Activated T-helper 1 cell treated with Interleukin-2 at 50 U/mL for 16 hours (primary cell): ENCODE measurements at places on chromosomes 5 and 9.

GRCh38 chr9:128625391-128626146, 31.1 kb downstream of the DYNC2I2 start:
- DNase-seq: no peak

DNA sequence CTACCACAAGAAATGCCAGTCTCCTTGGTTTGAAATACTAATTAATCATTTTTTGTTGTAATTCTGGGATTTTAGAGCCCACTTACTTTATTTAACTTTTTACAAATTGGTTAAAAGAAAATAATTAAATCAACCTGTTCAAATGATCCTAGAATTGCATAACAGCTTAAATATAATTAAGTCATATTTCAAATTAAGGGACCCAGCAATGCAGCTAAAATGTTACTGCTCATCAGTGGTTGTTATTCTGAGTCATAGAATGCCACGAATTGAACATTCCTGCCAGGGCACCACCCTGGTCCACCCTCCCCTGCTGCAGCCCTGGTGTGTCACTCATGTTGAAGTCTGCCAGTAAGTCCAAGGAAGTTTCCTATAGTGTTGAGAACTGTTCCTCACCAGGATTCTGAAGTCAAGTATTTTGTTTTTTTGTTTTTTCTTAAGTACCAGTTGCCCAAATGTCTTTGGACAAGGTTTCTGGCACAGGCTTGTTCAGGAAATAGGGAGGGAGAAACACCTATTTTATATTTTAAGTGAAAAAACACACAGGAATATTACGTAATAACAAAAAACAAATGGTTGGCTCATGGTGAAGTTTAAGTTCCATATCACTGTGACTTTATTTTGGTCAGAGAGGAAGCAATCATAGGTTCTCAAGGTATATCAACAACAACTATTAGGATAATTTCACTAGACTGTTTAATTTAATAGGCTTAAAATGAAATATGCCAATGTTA, 4.3 kb upstream of the ITGA1 start:
- no peak for DNase-seq

GRCh38 chr9:87605676-87606075, 108.0 kb downstream of the DAPK1 start:
- no peak for DNase-seq

- no peak for DNase-seq
Observed at GRCh38 chr5:177333420-177334154, 17.9 kb downstream of the LMAN2 start.

DNA sequence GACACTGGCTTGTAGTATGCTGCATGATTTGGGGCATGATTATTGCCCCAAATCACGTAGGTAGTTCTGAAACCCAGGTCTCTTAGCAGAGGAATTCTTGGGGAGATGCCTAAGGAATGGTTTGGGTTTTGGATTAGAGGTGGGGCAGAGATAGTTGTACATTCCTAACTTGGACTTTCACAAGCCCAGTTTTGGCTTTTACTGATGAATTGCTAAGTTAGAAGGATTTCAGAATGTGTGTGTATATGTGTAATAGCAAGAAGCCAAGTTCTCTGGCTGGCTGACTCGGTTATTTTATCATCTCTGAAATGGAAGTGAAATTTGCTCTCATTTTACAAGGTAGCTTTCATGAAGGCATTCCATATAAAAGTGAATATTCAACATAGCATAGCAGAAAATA, 23.8 kb upstream of the ZNF131 start:
- DNase-seq: no peak

GRCh38 chr9:1722404-1722803, 292.7 kb upstream of the SMARCA2 start:
- no peak for DNase-seq

DNA sequence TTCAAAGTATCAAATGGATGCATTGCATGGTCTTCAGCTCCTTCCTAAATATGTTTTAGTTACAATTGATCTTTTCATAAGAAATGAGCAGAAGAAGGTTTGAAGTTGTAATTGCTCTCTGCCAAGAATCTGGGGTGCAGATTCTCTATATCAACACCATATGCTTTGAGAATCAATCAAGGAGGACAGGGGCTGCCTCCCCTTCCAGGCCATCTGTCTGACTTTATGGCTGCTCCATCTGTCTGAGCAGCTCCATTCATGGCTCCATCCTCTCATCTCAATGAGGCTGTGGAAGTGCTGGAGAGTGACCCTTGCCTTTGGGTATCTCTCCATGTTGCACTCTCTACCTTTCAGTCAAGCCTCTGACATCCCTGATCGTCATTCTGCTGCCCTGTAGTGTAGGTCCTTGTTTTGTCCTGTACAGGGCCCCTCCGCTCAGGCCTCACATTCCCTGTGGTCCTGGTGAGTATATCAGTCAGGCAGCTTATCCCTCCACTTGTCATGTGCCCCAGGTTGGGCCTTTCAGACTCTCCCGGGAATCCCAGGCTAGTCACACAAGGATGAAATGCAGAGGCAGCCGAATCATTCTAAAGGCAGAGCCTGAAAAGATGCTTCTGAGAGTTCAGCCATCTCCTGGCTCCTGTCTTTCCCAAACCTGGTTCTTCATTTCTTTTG, 14.0 kb upstream of the SV2C start:
- no peak for DNase-seq

GRCh38 chr5:133947431-133947841, 21.0 kb downstream of the C5orf15 start:
- no peak for DNase-seq

- DNase-seq: no peak
Observed at GRCh38 chr5:179118756-179119414, 58.7 kb downstream of the ZNF354C start.

DNA sequence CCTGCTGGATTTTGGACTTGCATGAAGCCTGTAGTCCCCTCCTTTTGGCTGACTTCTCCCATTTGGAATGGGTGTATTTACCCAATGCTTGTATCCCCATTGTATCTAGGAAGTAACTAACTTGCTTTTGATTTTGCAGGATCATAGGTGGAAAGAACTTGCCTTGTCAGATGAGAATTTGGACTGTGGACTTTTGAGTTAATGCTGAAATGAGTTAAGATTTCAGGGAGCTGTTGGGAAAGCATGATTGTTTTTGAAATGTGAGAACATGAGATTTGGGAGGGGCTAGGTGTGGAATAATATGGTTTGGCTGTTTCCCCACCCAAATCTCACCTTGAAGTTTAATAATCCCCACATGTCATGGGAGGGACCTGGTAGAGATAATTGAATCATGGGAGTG, 189.6 kb upstream of the CDKN2B start:
- DNase-seq: no peak

- DNase-seq: no peak
Observed at GRCh38 chr9:85283421-85283820, 458.3 kb downstream of the AGTPBP1 start.

- DNase-seq: no peak
Observed at GRCh38 chr9:2469681-2470221, 151.8 kb upstream of the VLDLR start.

DNA sequence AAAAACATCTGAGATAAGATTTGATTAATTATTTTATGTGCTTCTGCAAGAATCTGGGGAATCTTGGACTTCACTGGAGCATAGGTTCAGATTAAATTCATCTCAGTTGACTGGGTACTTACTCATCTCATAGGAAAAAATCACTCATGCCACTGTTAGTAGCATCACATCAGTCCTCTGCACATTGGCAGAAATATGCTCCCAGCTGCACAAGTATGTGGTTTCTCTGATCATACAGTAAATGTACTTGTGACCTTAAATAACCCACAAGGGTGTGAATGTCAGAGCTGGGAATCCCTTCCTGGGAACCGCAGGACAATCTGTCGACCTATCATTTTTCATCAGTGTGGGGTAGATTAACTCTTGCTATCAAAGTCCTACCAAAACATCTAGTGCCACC, 203.7 kb upstream of the SLC24A2 start:
- no peak for DNase-seq

DNA sequence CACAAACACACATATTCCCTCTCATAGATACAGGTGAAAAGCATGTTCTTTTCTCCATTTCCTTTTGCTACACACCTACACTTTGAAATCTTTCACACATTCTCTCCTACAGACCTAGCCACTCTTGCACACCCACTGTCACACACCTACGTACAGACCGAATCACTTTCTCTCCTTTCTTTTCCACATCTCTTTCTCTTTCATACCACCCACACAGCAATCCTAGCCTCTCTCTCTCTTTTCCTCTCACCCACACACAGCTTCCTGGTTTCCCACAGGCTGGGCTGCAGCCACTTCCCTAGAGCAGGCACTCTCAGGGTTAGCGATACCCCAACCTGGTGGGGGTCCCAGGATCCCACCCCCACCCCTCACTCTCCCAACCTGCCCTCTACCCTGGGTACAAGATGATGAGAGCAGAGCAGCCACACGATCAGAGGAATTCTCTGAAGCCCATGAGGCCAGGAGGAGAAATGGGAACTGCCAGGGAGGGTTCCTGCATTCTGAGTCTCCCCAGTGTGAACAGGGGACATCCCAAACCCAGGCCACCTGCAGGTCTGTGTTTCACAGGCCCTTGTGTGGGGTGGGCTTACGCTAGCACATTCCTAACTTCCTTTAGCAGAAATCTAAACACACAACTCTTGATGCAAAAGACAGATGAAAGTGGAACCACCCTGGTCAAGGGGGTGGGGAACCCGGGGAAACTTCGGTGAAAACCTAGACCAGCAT, 17.1 kb upstream of the SYNPO start:
- DNase-seq: no peak
